ENCODE measurements at places on chromosomes 4 and X. TPM values are rescaled to one million over a fixed set of nuclear protein-coding genes. Genes with fewer than 3 reads are reported as not detected.

Gene PDE6B
- 13.0 TPM for total RNA-seq

- DNase-seq = no peak
Measured at GRCh38 chr4:77852892-77853495, 9.6 kb upstream of the MRPL1 start.

GRCh38 chr4:10701702-10702460, 17.3 kb upstream of the CLNK start:
- no peak for DNase-seq

Gene RS1
- not detected for total RNA-seq

- DNase-seq = no peak
Measured at GRCh38 chr4:138311771-138312535, 69.8 kb upstream of the SLC7A11 start.

- DNase-seq = no peak
Measured at GRCh38 chrX:13177921-13178566, 133.6 kb upstream of the FAM9C start.

DNA sequence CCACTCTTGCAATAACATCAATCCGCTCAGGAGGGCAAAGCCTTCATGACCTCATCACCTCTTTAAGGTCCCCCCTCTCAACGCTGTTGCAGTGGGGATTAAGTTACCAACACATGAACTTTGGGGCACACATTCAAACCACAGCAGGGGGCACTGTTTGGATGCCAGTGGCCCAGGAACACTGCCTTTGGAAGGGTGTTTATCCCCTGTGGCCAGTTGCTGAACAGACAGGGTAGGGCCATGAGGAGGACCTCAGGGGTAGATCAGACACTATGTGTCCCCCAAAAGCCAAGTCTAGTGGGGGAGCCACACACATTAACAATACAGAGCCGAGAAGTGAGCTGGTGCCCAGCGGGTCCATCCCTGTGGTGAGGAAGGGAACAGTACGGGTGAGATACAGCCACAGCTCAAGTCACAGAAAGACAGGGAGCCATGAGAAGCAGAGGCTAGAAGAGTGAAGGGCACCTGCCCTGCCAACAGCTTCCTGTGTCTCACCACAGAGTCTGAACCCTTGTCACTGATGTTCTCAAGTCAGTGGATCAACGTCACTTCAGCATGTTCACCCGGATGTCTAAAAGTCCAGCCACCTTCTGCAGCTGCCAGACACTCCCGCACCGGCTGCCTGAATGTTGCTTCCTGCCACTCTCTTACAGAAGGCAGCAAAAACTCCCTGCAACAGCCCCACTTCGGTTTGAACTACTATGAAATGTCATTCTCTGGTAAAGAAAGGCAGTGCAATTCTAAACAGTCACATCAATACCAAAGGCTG, 19.9 kb upstream of the MXD4 start:
- DNase-seq = no peak

Gene OPRPN
- not detected for total RNA-seq

All from WTC11 (cell line).